ENCODE measurements at places on chromosomes 2 and 18. TPM values are rescaled to one million over a fixed set of nuclear protein-coding genes. Genes with fewer than 3 reads are reported as not detected.

MBOAT2 gene
- 102 TPM for total RNA-seq

TTC32 gene
- 1.9 TPM for total RNA-seq

VIL1 gene
- not detected for total RNA-seq

GALM gene
- total RNA-seq = 24.2 TPM

SERPINB13 gene
- total RNA-seq = not detected

STK17B gene
- total RNA-seq = 50.3 TPM

NAT8 gene
- not detected for total RNA-seq

GALNT14 gene
- not detected for total RNA-seq
